ENCODE measurements at places on chromosomes 7 and 10. TPM values are rescaled to one million over a fixed set of nuclear protein-coding genes. Genes with fewer than 3 reads are reported as not detected.

The MMRN2 gene
- 13.2 TPM for total RNA-seq

The NEBL gene
- 0.06 TPM for total RNA-seq

The BTBD16 gene
- total RNA-seq = 0.40 TPM

The IFIT1B gene
- total RNA-seq = 0.06 TPM

The H2BK1 gene
- not detected for total RNA-seq

The UNCX gene
- total RNA-seq = not detected

The FAM25C gene
- total RNA-seq = not detected

The TRPV5 gene
- not detected for total RNA-seq

The KIAA1217 gene
- total RNA-seq = 1.6 TPM

The PLXDC2 gene
- 51.4 TPM for total RNA-seq

The ZNF239 gene
- 3.4 TPM for total RNA-seq

The HSPA12A gene
- total RNA-seq = 5.9 TPM

The IGF2BP3 gene
- 17.9 TPM for total RNA-seq

The MBLAC1 gene
- total RNA-seq = 2.5 TPM

The RHEB gene
- 62.0 TPM for total RNA-seq

The FKBP6 gene
- not detected for total RNA-seq

The ZPBP gene
- total RNA-seq = not detected

The FAM20C gene
- total RNA-seq = 93.0 TPM

The FAM180A gene
- 78.5 TPM for total RNA-seq

The HIF1AN gene
- total RNA-seq = 11.9 TPM

The DUS4L gene
- total RNA-seq = 7.2 TPM

The PTPRN2 gene
- total RNA-seq = 0.56 TPM

The PPP1R17 gene
- not detected for total RNA-seq

The AGR3 gene
- total RNA-seq = not detected

The SFTPA1 gene
- total RNA-seq = not detected

The HECW1 gene
- under 0.01 TPM for total RNA-seq

The ADD3 gene
- total RNA-seq = 711 TPM

The SPOCK2 gene
- total RNA-seq = 0.26 TPM

The SLC16A9 gene
- 4.9 TPM for total RNA-seq

The CYP2C19 gene
- not detected for total RNA-seq

The OIT3 gene
- total RNA-seq = 0.13 TPM

The CRHR2 gene
- not detected for total RNA-seq

The CLRN3 gene
- not detected for total RNA-seq

The WDR86 gene
- 0.26 TPM for total RNA-seq

The PAOX gene
- 5.4 TPM for total RNA-seq

The NUPR2 gene
- total RNA-seq = not detected

The PIP gene
- not detected for total RNA-seq

The TMEM176B gene
- 0.13 TPM for total RNA-seq

The ZNF467 gene
- total RNA-seq = 0.26 TPM

The CRPPA gene
- 2.7 TPM for total RNA-seq

The CABCOCO1 gene
- total RNA-seq = 8.5 TPM
